Left colon (tissue), 2 donors: ENCODE measurements at places on chromosomes 3 and 15. TPM values are rescaled to one million over a fixed set of nuclear protein-coding genes. Genes with fewer than 3 reads are reported as not detected.

Gene TRIM59
- 5.4 TPM for total RNA-seq

Gene UNC13C
- total RNA-seq: 0.28 TPM

Gene GOLGA6L4
- total RNA-seq: 1.6 TPM

Gene SLC7A14
- 0.34 TPM for total RNA-seq

Gene ZDHHC19
- total RNA-seq: not detected

Gene TTLL13
- total RNA-seq: 0.58 TPM

Gene HHLA2
- 148 TPM for total RNA-seq

Gene EFL1
- 48.0 TPM for total RNA-seq

Gene SLC24A5
- total RNA-seq: not detected

Gene GPR27
- total RNA-seq: 0.70 TPM

Gene AGTR1
- 5.4 TPM for total RNA-seq

Gene LINGO1
- 2.2 TPM for total RNA-seq

Gene MUC13
- total RNA-seq: 1,021 TPM

Gene LMAN1L
- not detected for total RNA-seq

Gene CLDN11
- total RNA-seq: 7.7 TPM

Gene DAG1
- total RNA-seq: 88.3 TPM

Gene ECE2
- 0.24 TPM for total RNA-seq

Gene LMOD3
- 0.17 TPM for total RNA-seq

Gene TMEM207
- total RNA-seq: not detected

Gene GRAMD1C
- 16.1 TPM for total RNA-seq
